ENCODE measurements at places on chromosomes 13 and 19. TPM values are rescaled to one million over a fixed set of nuclear protein-coding genes. Genes with fewer than 3 reads are reported as not detected.

Gene CYP2S1
- 0.84 TPM for total RNA-seq

Gene SUCLA2
- total RNA-seq, result 34.9 TPM

Gene KLK14
- total RNA-seq, result 1.1 TPM

Gene NCCRP1
- total RNA-seq, result not detected

Gene FXYD3
- total RNA-seq, result not detected

Gene PTPRH
- not detected for total RNA-seq

Gene CYSLTR2
- total RNA-seq, result 2.5 TPM

Gene FFAR3
- total RNA-seq, result 2.4 TPM

Gene KLF5
- 4.6 TPM for total RNA-seq

Gene KLK2
- not detected for total RNA-seq

Gene SLC25A15
- total RNA-seq, result 23.6 TPM

Gene SIAH3
- total RNA-seq, result 0.19 TPM

Gene ZNF358
- total RNA-seq, result 8.5 TPM

Gene NCR1
- not detected for total RNA-seq

Gene APOE
- total RNA-seq, result 0.70 TPM

Gene ADGRL1
- total RNA-seq, result 23.5 TPM

Gene HSPBP1
- total RNA-seq, result 45.2 TPM

Gene ING1
- total RNA-seq, result 19.6 TPM

Gene NDUFS7
- total RNA-seq, result 113 TPM

Gene CFAP97D2
- total RNA-seq, result not detected

Gene ZNF675
- 19.1 TPM for total RNA-seq

Gene KIR2DL3
- total RNA-seq, result not detected

Gene TNFSF9
- 0.57 TPM for total RNA-seq

Gene SBK2
- total RNA-seq, result not detected

Gene SMIM44
- not detected for total RNA-seq

Gene KASH5
- 1.2 TPM for total RNA-seq

Data from activated CD4-positive, alpha-beta T cell treated with anti-CD3 and anti-CD28 coated beads for 36 hours (primary cell).